Thoracic aorta (tissue), 2 donors: ENCODE measurements at places on chromosomes 7 and 10.
A peak's percentile ranks its signal among the peaks of the same experiment; 100 is the strongest.

- H3K27me3 ChIP-seq = no peaks in the 10 kb centered on the region
- DNase-seq = no peak
- no peaks in the 10 kb centered on the region for H3K36me3 ChIP-seq
Observed at GRCh38 chr7:128221929-128222403, 19.1 kb upstream of the LEP start.

DNA sequence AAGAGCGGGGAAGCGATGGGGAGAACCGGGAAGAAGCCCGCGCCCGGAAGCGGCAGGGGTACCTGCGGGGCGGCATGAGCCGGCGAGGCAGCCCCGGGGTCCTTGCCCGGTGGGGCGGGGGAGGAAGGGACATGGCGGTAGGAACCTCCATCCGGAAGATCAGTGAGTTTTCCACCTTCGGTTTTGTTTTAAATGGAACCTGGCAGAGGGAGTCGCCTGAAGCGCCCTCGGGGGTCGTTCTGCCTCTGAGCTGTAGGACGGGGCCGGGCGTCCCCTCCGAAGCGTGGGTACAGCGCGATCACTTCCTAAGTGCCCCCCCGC, 471 bp downstream of the PFKP start:
- H3K27ac ChIP-seq = peak overlapping the region; percentile 73
- peak overlapping the region; percentile 99 for H3K4me3 ChIP-seq
- H3K4me1 ChIP-seq = peaks cover 16% of the 10 kb centered on the region
- no peak for DNase-seq

DNA sequence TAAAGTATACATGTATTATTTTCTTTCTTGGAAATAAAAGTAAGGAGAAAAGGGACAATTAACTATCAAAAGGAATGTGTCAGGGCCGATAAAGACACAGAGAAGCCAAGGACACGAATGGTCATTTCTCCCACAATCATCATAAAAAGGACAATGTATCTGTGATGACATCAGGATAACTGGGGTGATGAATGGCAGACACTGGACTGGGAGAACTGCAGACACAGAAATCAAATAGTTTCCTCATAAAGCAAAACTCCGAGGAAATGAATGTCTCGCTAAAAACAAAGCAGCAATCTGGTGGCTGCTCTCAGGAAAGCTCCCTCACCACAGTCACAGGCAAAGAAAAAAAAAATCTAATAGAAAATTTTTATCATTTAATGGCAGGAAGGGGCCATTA, 69.3 kb upstream of the NPY start:
- no peaks in the 10 kb centered on the region for H3K36me3 ChIP-seq
- no peak overlapping the region for H3K4me3 ChIP-seq
- H3K4me1 ChIP-seq = no peaks in the 10 kb centered on the region
- no peaks in the 10 kb centered on the region for H3K27me3 ChIP-seq

DNA sequence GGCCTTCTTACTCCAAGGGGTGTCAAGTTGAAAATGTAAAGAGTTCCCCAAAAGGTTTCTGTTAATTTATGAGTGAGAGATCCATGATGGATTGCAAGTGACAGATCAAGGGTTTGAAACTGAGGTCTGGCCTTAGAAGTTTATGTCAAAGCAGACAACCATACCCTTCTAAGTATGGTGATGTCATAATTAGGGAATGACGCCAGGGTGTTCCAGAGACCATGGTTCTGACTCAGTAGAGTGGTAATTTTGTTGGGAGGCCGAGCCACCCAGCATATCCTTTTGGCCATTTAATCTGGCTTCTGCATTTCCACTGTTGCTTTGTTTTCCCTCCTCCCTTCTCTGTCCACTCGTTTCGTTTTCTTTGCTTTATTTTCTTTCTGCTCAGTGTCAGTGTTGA, 2.7 kb downstream of the TRUB1 start:
- no peak for DNase-seq
- no peak overlapping the region for H3K27ac ChIP-seq
- no peaks in the 10 kb centered on the region for H3K27me3 ChIP-seq
- H3K36me3 ChIP-seq = no peaks in the 10 kb centered on the region
- H3K4me3 ChIP-seq = no peak overlapping the region
- peaks cover 19% of the 10 kb centered on the region for H3K4me1 ChIP-seq
